ENCODE measurements at places on chromosomes 12 and 14.

DNA sequence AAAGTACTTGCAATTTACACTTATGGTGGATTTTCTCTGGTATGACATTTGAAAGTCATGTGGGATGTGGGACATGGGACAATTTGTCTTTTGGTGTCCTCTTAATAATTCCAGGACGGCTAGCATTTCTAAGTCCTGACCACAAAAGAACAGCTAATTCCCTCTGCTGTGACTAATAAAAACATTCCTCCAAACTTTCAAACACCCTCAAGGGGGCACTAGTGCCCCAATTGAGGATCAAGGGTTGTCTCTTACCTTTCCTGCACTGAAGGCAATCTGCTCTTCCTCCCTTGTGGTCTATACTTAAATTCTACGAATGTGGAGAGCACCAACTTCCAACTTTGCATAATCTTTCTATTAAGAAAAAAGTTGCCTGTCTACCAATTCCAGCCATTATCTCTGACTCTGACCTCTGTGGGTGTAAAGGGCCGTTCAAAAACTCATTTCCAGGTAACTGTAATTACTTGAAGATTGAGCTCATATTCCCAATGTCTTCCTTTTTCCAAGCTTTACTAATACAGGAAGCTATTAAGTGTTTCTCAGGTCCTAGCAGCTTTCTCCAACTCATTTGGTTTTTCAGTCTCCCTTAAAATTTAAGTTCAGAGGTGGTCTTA, 210.2 kb downstream of the PTPRO start:
- peak; percentile 40 for DNase-seq

DNA sequence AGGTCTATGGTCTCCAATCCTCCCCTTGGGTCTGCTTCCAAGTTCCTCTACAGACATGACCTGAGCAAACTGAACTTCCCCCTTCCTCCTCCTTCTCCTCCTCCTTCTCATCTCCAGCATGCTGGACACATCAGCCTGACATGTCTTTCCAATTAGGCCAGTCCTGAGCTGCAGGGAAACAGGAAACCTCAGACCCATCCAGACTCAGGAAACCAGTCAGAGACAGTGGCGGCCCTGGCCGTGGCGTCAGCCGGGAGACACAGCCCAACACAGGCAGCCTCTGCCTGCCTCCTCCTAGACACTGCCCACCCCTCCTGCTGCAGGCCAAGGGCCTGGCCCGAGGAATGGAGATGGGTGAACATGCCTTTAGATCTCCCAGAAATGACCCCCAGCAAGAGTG, 468.8 kb downstream of the BCL11B start:
- DNase-seq: no peak

- DNase-seq: no peak
Observed at GRCh38 chr12:56411781-56412639, 37.2 kb downstream of the TIMELESS start.

GRCh38 chr14:55979096-55979495, 139.1 kb upstream of the PELI2 start:
- DNase-seq: no peak

- no peak for DNase-seq
Observed at GRCh38 chr12:123597100-123597499, 4.8 kb upstream of the DDX55 start.

GRCh38 chr12:130672089-130672820, 43.8 kb downstream of the RIMBP2 start:
- DNase-seq: no peak

- DNase-seq: no peak
Observed at GRCh38 chr14:86257973-86258372, 728.0 kb downstream of the FLRT2 start.

- no peak for DNase-seq
Observed at GRCh38 chr14:89351221-89351515, 65.9 kb downstream of the FOXN3 start.

GRCh38 chr12:108241986-108242703, 97.0 kb downstream of the CMKLR1 start:
- DNase-seq: no peak

- DNase-seq: peak; percentile 49
Observed at GRCh38 chr12:20549108-20549719, 145.9 kb upstream of the SLCO1C1 start.

GRCh38 chr12:116141110-116141832, 136.2 kb downstream of the MED13L start:
- DNase-seq: no peak

DNA sequence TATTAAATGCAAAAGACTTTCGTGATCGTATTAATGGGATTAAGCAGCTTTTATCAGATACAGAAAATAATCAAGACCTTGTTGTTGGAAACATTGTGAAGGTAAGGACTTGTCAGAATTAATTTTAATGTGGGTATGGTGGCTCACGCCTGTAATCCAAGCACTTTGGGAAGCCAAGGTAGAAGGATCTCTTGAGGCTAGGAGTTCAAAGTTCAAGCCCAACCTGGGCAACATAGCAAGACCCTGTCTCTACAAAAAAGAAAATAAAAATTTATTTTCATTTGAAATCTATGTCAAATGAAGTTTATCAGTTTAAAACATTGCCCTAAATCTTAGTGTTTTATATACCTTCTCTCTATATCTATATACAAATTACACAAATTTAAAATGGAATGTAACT, 17.2 kb upstream of the PRPF39 start:
- no peak for DNase-seq

- no peak for DNase-seq
Observed at GRCh38 chr12:26936559-26937442, 980 bp downstream of the INTS13 start.

- no peak for DNase-seq
Observed at GRCh38 chr12:114678028-114678427, 5.9 kb downstream of the TBX3 start.

- no peak for DNase-seq
Observed at GRCh38 chr12:262817-263216, at the start of gene SLC6A13. Gene SLC6A13 (minus strand): TSS chr12:262836. CDS start chr12:260052, 2,784 bp downstream.

GRCh38 chr12:2959505-2960389, 550 bp downstream of the TEAD4 start:
- DNase-seq: peak; percentile 14

- peak; percentile 56 for DNase-seq
Observed at GRCh38 chr14:92690171-92691011, 58.0 kb downstream of the LGMN start.

DNA sequence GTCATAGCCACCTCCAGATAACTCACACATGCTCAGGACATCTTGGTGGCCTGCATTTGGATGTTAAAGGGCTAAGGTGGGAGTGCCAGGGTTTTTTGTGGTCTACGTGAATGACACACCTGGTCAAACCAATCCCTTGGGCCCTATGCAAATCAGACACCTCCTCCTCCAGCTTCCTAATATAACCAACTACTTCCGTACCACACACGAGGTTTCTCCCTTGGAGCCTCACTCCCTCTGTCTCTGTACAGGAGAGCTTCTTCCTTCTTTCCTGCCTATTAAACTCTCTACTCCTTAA, 19.6 kb downstream of the APOBEC1 start:
- DNase-seq: no peak

GRCh38 chr14:101561145-101561896, at the start of gene DIO3:
Gene DIO3 (plus strand): TSS chr14:101561495.
- DNase-seq: no peak

DNA sequence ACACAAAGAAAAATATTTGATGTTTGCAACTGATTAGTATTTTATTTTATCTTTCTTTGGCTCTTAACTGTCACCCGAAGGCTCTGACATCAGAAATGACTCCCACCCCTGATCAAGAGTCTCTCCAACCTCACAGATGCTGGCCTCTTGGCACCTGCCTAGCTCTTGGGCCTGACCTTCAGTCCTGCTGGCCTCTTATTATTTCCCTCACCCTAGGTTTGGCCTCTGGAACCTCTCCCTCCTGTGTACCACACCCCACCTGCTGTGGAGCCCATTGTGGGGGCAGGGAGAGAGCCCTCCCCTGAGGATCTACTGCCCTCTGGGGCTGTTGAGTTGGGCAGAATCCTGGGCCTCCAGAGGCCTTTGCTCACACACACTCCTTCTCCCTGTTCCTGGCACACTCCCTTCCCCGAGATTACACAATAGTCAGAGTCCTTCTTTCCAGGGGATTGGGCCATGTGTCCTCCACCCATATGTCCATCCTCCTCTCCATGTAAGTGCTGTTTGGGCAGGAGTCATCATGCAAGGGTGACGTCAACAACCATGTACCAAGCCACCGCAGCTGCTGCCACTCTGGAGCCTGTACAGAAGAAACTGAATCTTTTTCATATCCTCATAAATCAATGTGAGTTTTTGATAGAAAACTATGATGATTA, 124.3 kb downstream of the RASSF9 start:
- DNase-seq: no peak

- no peak for DNase-seq
Observed at GRCh38 chr12:108595711-108596647, 1.9 kb downstream of the TMEM119 start.

- no peak for DNase-seq
Observed at GRCh38 chr12:14883686-14884085, 2.0 kb downstream of the MGP start.
